GM18507 (cell line): ENCODE measurements at places on chromosomes 11 and 22.

DNA sequence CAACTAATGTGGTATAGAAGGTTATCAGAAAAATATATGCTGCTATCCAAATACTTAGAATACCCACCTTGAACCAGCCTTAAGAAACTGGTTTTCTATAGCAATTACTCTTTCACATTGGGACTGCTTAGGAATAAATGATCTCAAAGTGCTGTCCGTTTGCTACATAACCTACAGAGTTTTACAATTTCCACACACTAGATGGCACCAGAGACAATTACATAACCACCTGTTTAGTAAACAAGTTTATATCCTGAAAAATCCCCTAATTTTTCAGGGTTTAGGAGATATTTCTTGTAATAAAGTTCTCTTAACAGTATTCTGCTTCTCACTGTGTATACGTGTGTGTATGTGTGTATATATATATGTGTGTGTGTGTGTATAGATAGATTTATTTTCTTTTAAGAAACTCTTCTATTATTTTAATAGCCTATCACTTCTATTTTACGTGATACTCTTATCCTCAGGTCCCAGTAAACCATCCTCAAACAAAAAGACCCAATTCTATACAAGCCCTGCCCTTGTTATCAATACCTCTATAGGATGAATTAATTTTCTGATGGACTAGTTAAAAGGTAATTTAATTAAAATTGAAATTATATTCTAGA is 6.7 kb upstream of the OR5I1 start:
- DNase-seq = no peak

GRCh38 chr11:113440816-113441215 is 34.4 kb downstream of the DRD2 start:
- DNase-seq = no peak

GRCh38 chr11:2588809-2589537 is 110.8 kb downstream of the KCNQ1OT1 start:
- no peak for DNase-seq

DNA sequence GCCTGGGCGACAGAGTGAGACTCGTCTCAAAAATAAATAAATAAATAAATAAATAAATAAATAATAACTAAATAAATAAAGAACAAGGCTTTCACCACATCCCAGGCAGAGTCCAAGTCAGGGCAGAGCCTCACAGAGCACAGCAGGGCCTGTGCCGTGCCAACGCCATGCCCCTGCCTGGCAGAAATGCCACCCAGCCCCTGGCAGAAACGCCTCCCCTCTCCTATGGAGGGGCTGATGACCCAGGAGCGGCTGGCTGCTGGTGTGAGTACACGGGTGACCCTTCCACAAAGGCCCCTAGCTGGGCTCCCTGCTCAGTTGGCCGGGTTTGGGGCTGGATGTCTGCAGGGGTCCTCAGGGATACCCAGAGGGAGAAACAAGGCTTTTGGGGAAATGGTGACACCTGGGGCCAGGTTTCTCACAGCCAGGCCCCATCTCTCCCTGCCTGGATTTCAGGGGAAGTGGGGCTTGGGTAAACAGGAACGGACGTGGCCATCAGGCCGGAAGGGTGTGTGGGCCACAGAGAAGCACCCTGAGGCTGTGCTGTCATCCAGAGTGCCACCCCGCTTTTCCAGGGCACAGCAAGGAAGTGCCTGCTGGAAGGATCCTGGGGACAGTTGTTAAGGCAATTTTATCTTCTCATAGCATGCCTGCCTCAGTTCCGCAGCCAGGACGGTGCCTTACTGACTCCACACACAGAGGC is 5.1 kb downstream of the BID start:
- no peak for DNase-seq

- DNase-seq = peak; percentile 83
Observed at GRCh38 chr11:120108154-120108784, 29.6 kb downstream of the TRIM29 start.

- no peak for DNase-seq
Observed at GRCh38 chr22:24467340-24467739, 27.8 kb upstream of the UPB1 start.

DNA sequence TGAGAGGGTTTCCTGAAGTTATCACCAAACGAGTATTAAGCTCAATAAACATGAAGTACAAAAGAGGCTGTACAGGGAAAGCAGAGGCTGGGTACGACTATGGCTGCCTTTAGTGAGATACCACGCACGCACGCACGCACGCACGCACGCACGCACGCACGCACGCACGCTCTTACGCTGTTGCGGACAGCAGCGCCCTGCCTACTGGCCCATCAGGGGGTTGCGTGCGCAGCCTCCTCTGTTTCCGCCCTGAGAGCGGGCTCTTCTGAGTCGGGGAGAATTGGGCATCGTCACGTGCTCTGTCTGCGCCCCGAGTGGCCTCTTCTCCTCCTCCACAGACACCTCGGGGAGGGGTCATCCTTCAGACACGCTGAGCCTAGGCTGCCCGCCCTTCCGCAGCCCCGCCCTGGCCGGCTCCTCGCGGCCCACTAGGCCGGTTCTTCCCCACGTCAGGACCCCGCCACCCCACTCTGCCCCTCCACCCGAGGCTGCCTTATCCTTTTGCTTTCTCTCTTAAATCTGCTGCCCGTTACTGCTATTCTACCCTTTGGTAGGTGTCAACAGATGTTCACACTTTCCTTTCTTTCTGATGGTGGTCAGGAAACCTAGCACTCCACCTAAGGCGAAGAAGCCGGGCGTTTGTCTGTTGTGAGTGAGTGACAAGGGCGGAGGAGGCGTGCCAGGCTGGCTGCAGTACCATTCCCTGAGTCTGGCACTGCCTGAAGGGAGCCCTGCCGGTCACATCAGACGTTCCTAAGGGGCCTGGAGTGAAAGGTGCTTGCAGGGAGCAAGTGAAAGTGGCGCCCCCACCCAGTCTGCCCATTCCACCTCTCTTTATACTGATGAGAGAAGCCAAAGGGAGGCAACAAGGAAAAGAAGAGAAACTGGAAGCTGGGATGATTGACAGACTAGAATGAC is 300.4 kb upstream of the B3GAT1 start:
- no peak for DNase-seq

DNA sequence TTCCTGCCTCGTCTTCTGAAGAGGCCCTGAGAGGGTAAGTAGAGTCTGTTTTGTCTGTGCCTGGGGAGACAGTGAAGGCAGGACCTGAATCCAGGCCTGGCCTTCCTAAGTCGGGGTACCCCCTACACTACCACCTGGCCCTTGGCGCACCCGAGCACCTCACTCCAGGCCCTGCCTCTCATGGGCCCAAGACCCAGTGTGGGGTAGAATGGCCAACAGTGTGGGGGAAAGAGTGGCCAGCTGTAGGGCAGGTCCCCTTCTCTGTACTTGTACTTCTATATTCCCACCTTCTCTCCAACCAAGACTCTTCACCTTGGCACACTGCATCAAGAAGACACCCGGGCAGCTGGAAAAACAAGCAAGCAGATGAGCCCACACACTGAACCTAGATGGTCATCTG is 22.4 kb upstream of the BID start:
- no peak for DNase-seq

GRCh38 chr11:132174362-132175255 is 804.2 kb downstream of the NTM start:
- no peak for DNase-seq

- DNase-seq = no peak
Observed at GRCh38 chr22:22877523-22878210, 9.9 kb upstream of the IGLL5 start.

DNA sequence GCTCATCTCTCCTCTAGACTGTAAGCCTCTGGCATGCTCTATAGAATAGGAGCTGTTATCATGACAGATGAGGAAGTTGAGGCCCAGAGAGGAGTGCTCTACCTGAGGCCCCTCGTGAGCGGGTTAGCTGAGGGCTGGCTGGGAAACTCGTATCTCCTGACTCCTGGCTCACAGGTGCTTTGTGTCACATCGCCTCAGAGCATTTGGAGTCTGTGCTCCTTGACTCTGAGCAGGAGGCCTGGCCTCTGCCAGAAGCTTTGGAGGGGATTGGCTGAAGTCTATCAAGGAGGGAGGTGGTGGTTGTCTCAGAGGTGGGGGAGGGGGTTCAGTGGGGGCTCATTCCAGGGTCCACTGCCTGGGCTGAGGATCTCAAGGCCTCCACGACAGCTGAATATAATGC is 7.4 kb downstream of the KCNC1 start:
- no peak for DNase-seq

GRCh38 chr11:77309401-77310085 is 8.1 kb upstream of the GDPD4 start:
- DNase-seq = no peak

DNA sequence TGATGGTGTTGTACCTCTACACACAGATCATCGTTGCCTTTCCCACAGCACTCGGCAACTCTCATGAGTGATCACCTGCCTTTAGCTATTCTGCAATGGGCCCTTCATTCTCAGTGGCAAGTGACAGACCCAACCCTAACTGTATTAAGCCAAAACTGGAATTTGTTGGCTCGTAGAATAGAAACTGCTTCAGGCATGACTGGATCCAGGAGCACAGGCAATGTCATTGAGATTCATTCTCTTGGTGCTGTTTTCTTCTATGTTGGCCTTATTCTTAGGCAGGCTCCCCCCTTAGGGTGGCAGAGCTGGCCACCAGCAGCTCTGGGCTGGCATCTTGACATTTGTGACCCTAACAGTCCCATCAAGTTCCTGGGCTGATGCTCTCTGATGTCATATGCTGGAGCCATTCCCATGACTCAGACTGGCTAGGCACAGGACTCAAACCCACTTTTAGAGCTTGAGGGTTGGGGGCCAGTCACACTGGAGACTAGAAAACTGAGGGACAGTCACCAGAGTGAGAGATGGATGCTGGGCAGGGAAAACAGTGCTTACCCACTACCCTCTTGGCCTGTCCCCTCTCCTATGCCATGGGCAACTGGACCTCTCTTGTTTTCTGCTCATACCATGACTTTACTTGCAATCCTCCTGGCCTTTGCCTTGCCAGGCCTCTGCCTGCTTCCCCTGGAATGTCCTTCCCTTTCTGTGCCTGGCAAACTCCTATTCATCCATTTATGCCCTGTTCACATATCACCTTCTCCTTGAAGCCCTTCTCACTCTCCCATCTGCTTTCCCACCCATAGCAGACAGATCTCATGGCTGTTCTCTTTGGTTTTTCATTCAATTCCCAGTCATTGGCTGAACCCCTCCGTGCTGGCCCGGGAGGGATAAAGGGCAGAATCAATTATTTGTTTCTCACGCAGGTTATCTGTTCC is 7.1 kb upstream of the CDC42EP2 start:
- no peak for DNase-seq

GRCh38 chr11:13216019-13216710 is 61.4 kb upstream of the BMAL1 start:
- no peak for DNase-seq

DNA sequence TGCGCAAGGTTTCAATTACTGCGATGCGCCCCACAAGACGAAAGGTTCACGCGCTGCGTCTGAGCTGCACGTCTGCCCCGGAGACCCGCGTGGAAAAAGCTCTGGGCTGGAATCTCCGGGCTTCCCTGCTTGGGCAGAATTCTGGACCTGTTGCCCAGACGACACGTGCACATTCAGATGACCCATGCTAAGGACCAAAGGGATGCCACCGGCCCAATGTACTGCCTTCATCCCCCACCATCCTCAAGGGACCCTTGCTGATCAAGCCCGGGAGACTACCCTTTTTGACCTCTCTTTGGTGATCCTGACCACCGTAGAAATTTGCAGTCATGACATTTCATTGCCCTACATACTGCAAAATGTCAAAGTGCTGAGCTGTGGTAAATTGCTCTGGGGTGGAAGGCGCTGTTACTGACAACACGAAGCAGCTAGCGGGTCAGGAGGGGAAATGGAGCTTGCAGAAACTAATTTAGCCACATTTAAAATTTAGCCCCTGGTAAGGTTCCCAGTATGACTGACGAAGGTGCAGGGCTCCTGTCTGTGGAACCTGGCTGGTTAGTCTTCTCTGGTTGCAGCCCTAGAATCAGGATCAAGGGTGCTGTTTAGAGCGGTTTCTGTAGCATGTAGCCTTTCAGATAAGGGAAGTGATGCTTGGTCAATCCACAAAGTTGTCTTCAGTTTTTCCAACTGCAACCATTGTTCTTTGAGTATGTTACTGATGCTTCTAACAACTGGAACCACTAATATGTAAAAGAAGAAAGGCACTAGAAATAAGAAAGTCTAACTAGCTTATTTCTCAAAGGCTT is 81.9 kb downstream of the PRR5L start:
- no peak for DNase-seq

GRCh38 chr11:17445240-17445795 is 31.3 kb downstream of the ABCC8 start:
- DNase-seq = no peak

DNA sequence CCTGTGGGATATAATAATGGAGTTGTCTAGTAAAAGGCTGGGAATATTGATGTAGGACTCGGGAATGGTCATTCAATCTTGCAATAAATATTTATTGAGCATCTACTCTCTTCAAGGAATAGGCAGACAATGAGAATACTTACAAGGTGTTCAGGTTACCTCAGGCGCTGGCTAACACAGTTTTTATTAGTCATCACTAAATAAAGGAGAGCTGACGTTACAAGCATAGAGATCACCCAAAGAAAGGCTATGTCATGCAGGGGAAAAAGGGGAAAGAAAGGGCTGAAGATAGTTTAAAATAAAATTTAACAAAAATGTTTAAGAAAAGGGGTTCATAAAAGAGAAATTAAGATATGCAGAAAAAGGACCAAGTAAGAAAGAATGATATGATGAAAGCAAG is 15.8 kb upstream of the CTSC start:
- no peak for DNase-seq

GRCh38 chr11:22193348-22194051 is 615 bp downstream of the ANO5 start:
- no peak for DNase-seq

- DNase-seq = no peak
Observed at GRCh38 chr22:28999510-28999909, 62.1 kb downstream of the C22orf31 start.

DNA sequence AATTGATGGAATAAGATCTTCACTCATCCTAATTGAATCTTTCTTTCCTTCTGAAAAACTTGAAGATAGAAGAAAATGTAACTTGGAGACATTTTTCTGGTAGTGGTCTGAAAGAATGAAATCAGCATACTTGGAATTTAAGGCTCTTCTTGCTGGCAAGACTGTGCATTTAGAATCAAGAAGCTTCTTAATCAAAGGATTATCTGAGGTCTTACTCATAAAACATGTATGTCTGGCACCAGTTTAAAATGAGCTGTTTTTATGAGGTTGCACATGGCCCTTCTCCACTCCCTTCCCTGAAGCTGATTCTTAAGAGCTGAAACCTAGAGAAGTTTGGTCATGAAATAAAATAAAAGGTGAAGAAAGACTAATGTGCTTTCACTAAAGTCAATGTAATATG is 77.3 kb downstream of the ARHGEF12 start:
- DNase-seq = no peak

GRCh38 chr11:34595960-34596644 is 24.8 kb upstream of the EHF start:
- DNase-seq = no peak
